NCI-H345 (cell line): ENCODE measurements at places on chromosomes 1 and 21.

GRCh38 chr1:76302711-76303339 lies 228.3 kb downstream of the ST6GALNAC3 start:
- peak; percentile 82 for DNase-seq

GRCh38 chr1:39524591-39525365 lies 33.3 kb downstream of the BMP8A start:
- no peak for DNase-seq

- DNase-seq: no peak
Measured at GRCh38 chr1:173451981-173452380, 25.2 kb upstream of the PRDX6 start.

DNA sequence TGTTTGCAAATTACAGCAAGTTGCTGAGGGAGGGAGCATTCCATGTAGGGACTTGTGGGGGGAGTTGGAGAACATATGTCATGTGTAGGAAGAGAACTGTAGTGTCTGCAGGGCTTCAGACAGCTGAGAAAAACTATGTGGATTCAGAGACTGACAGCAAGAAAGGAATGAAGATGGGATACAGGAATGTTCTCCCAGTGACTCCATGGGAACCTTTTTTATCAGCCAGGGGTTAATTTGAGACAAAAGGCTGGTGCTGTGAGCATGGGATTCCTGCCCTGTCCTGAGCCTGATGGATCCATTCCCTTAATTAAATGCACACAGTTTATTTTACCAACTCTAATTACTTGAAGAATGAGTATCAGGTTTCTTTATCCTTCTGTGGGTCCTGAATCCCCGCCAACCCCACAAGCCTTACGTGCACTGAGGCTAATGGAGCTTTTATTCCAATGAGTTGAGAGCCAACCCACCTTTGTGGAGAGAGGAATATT lies 26.5 kb upstream of the PLXNA2 start:
- no peak for DNase-seq

DNA sequence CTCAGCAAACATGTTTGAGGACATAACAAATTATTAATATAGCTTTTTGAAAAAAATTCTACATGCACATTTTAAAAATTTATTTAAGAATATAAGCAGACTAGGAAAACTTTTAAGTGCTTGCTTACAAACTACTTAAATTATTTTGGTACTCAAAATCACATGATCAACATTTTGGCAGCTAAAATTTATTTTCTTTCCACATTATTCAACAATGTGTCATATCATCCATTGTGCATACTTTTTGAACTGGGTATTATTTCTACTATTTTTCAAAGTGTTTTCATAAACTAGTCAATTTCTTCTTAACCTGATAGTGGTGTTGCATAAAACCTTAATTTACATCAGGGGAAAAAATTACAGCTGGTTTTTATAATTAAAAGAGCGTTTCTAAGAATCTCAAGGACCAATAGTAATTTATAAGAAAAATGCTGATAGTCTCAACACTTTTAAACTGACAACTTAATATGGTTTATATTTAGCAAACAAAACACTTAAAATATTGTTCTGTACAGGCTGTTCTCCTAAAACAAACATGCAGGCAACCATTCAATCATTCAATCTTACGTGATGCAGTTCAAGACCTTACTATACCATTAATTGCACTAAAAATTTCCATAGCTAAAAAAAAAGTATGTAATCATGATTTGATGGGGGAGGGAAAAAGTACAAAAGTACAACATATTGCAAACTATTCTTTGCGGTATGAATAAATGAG lies 105.0 kb downstream of the GPATCH2 start:
- no peak for DNase-seq
